Naive B cell (primary cell): ENCODE measurements at places on chromosomes 16 and 17. TPM values are rescaled to one million over a fixed set of nuclear protein-coding genes. Genes with fewer than 3 reads are reported as not detected.

Gene KRTAP9-4
- not detected for polyA plus RNA-seq

Gene CDC42EP4
- 0.09 TPM for polyA plus RNA-seq

Gene HS3ST3B1
- 3.0 TPM for polyA plus RNA-seq

GRCh38 chr17:79670537-79671084 is 59.8 kb upstream of the RBFOX3 start:
- H3K4me3 ChIP-seq, result no peak overlapping the region
- peak overlapping the region; percentile 83 for H3K27ac ChIP-seq
- peaks cover 74% of the 10 kb centered on the region for H3K27me3 ChIP-seq
- H3K4me1 ChIP-seq, result no peaks in the 10 kb centered on the region

- DNase-seq, result peak; percentile 39
- no peaks in the 10 kb centered on the region for H3K36me3 ChIP-seq
- peak overlapping the region; percentile 99 for H3K27ac ChIP-seq
- H3K4me1 ChIP-seq, result peaks cover 74% of the 10 kb centered on the region
- H3K4me3 ChIP-seq, result peak overlapping the region; percentile 99
These were observed 1.4 kb upstream of the ATP6V0A1 start for GRCh38 chr17:42457107-42457792.
